Activated CD8-positive, alpha-beta memory T cell treated with anti-CD3 and anti-CD28 coated beads for 4 hours (primary cell): ENCODE measurements at places on chromosomes 2 and 18.

DNA sequence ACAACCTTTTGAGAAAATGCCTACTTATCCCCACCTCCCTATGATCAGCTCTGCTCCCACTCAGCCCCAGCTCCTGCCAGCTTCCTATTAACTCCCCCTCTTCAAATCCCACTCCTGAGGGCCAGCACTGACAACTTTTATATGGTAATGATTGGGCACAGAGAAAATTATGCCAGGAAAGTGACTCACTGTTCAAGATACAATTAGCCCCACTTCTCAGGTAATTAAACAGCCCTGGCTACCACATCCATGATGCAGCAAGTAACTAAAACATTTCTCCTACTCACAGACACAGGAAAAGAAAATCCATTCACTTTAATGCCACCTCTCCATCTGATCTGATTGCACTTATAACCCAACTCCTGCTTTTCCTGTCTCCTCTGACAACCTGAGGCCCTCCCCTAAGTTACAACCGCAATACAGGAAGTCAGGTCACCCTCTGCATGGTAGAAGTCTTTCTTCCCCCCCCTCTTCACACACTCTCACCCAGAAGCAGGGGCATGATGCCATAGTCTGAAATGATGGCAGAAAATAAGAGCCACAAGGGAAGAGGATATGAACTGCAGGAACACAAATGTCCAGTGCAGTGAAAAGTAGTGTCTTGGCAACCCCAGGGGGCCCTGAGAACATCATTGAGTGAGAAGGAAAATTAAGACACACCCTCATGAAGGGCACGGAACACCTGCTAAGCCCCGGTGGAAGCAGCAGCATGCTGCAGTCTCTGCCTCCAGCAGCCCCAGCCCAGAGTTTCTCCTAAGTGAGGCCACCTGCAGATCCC is 54.4 kb downstream of the STK39 start:
- no peak for DNase-seq

- no peak for DNase-seq
These were observed 40.9 kb upstream of the TRIB2 start for GRCh38 chr2:12675801-12676200.

GRCh38 chr2:128626760-128627511 is 308.3 kb upstream of the HS6ST1 start:
- no peak for DNase-seq

DNA sequence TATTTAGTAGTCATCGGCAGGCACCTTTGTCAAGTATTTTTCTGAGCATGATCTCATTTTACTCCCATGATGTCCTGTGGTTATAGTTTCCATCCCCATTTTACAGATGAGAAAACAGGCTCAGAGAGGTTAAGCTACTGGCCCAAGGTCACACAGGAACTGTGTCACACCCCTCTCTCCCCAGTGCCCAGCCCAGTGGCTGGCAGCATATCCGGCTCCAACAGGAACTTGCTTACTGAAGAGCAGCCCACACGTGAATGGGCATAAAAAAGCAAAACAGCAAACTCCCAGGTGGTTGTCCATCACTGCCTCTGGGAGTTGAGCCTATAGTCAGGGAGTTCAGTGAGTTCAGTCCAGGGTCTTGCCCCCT is 8.3 kb upstream of the KLF11 start:
- DNase-seq, result no peak

GRCh38 chr2:235560345-235560744 is 66.5 kb downstream of the AGAP1 start:
- no peak for DNase-seq

DNA sequence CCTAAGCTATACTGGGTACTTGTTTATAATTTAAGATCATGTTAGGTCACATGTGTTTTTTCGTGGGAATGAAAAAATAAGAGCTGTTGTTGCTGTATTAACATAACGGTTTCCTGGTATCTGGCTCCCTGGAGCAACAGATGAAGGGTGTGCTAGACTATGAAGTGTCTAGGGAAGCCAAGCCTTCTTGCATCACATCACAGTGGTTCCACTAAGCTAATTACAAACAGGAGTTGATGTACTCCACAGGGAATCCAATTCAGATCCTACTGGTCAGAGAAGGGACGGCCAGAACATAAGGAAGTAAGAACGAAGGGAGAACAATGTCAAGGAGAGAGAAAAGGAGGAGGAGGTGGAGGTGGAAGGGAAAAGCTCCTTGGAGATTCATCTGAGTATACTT is 193.0 kb upstream of the CYP26B1 start:
- no peak for DNase-seq

GRCh38 chr18:55484773-55485172 is 103.2 kb downstream of the TCF4 start:
- DNase-seq, result no peak

- no peak for DNase-seq
These were observed 148.1 kb downstream of the BAZ2B start for GRCh38 chr2:159468257-159468656.

GRCh38 chr2:136334967-136335366 is 217.0 kb upstream of the CXCR4 start:
- DNase-seq, result no peak
